ENCODE measurements at places on chromosomes 7 and 10.
A peak's percentile ranks its signal among the peaks of the same experiment; 100 is the strongest.

GRCh38 chr7:132276976-132277725, 299.1 kb downstream of the PLXNA4 start:
- no peak for DNase-seq

- peak; percentile 83 for DNase-seq
These were observed at the start of gene PRKAR2B for GRCh38 chr7:107044347-107045194. TSS of gene PRKAR2B (plus strand) at chr7:107044705. CDS start at chr7:107044908, 203 bp downstream.

DNA sequence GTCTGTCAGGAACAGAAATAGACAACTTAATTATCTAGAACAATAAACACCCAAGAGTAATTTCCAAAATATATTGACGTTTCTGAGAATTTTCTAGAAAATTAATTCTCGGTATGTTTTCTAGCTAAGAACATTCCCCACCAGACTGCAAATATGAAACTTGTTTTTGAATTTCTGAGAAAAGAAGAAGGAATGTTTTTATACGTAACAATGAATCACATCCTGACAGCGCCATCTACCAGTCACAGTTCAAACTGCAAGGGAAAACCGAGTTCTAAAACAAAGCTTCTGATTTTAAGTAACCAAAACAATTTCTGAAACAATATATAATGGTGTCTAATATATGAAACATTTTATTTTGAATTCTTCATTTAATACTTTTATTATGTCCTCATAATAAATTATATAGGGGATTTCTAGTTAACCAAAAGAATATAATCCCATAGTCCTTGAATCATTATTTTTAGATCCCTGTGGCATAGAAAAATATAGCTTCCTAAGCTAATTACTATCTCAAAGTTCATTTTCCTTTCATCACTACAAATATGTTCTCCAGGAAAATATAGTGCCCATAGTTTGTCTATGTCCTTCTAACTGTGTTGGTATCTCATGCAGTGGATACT, 34.5 kb upstream of the MEOX2 start:
- peak; percentile 27 for DNase-seq

GRCh38 chr7:47654672-47655298, 72.9 kb upstream of the TNS3 start:
- no peak for DNase-seq

GRCh38 chr7:36312064-36312914, 77.4 kb upstream of the ANLN start:
- DNase-seq: peak; percentile 68

GRCh38 chr10:33612551-33612950, 278.1 kb upstream of the NRP1 start:
- no peak for DNase-seq

GRCh38 chr7:132450188-132450587, 126.1 kb downstream of the PLXNA4 start:
- no peak for DNase-seq

- DNase-seq: no peak
These were observed 40.5 kb upstream of the RNF148 start for GRCh38 chr7:122743211-122743610.

All from WTC11 (cell line).